Stimulated activated CD8-positive, alpha-beta memory T cell treated with anti-CD3 and anti-CD28 coated beads, Interleukin-7, amount 100 ng/mL, for 1 hour (primary cell): ENCODE measurements at places on chromosomes 4 and X.

DNA sequence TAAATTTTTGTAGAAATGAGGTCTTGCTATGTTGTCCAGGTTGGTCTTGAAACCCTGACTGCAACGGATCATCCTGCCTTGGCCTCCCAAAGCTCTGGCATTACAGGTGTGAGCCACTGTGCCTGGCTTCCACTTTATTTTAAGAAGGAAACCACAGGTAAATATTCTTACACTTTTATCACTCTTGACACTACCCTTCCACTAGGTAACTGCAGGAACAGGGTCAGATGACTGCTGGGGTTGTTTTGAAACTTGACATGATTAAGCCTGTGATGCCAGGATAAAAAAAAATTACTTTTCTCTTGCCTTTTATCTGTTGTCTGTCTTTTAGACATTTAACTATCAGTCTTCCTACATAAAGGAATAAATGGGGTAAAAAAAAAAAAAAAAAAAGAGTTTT is 43.5 kb downstream of the COQ2 start:
- DNase-seq = no peak

- no peak for DNase-seq
These were observed 33.4 kb downstream of the TAPT1 start for GRCh38 chr4:16192631-16193518.

DNA sequence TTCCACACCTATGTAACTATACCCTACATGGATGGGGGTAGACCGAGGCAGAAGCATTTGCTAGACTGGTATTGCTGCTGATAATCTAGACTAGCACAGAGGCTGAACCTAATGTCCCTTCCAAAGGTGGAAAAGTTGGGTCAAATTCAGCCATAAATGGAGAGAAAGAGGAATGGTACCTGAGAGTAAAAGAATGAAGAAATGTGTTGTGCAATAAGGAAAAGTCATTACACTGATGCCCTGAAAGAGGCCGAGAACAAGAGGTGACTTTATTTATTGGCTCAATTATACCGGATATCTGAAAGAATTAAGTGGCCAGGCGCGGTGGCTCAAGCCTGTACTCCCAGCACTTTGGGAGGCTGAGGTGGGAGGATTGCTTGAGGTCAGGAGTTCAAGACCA is 52.1 kb downstream of the ZNF41 start:
- DNase-seq = no peak

GRCh38 chr4:152258391-152258790 is 277.5 kb downstream of the FBXW7 start:
- no peak for DNase-seq

DNA sequence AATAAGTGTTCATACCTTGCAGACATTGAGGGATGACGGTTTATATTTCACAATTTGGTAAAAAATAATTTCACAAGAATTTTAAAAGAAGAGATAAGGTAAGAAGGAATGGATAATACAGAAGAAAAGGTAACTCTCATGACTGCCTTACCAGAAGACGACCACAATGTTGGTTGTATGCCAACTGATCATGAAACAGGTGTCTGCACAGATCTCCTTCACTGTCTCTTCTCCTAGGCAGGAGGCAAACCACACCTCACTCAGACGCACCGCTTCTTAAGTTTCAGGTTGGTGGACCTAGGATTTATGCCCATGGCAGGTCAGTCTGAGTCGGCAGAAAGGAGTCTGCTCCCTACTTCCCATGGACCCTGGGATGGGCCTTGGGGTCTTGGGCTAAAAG is 177.2 kb downstream of the VSIG4 start:
- DNase-seq = no peak

- DNase-seq = no peak
These were observed 9.1 kb downstream of the IL13RA1 start for GRCh38 chrX:118736394-118737010.

DNA sequence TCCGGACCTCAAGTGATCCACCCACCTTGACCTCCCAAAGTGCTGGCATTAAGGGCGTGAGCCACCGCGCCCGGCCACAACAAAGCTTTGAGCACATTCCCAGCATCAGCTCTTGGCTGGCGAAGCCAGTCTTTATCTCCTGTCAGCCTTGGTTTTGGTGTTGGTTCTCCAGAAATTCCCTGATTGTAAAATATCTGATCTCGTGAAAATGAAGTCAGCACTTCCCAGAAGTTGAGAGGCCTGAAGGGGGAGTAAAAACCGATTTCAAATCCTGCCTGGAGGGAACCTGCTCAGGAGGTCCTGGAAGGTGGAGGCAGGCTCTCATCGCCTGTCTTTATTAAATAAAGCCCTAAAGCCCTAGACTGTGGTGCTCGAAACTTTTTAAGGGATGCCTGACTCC is 33.6 kb downstream of the PTTG2 start:
- DNase-seq = no peak

DNA sequence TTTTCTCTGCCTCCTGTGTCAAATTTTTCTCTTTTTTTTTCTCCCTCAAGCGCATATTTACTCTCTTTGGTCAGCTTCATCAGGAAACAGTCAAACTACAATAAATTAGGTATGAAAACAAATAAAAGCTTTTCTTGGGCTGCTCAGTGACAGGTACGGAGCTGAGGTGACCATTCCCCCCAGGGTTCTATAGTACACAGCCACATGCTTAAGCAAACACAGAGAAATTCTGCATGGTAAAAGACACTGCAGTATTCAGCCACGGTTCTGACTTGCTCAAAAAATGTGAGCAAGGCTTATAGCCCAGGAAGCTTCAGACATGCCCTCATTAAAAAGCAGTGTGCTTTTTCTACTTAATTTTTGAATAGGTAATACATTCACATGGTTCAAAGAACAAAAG is 138.5 kb downstream of the GRIA3 start:
- no peak for DNase-seq

GRCh38 chr4:74449571-74450297 is 4.8 kb downstream of the AREG start:
- DNase-seq = no peak

DNA sequence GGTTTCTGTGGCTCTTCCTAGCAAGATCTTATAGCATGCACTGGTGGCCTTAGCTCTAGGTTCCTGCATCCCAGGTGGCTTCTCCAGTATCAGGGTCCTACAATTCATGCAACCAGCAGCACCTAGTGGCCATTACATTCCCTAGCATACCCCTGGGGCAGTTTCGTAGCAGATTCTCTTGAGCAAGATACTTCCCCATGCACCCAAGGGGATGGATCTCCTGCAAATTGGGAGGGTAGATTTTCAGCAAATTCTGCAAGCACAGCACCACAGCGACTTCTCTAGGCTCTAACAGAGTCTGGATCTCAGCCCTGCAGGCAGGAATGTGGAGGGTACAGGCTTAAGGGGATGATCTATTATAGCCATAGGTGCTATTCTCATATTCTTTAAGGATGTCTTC is 13.1 kb upstream of the SLC9B1 start:
- no peak for DNase-seq
